ENCODE measurements at places on chromosomes 6 and 20.

DNA sequence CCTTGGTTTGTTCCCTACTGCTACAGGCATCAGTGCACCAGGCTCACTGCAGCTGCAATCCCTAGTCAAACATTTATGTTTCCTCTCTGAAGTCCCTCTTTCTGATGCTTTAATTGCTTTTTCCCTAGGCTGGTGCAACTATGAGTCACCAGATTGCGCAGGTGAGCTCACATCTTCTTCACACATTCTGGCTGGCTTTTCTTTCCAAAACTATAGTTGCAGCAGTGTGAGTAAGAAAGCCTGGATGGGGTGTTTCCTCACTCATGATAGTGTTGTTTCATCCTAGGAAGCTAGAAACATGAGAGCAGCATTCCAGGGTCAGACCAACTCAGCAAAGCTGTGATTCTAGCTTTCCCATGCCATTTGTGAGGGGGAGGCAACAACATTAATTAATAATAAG lies 296.4 kb downstream of the PAX1 start:
- DNase-seq: no peak

DNA sequence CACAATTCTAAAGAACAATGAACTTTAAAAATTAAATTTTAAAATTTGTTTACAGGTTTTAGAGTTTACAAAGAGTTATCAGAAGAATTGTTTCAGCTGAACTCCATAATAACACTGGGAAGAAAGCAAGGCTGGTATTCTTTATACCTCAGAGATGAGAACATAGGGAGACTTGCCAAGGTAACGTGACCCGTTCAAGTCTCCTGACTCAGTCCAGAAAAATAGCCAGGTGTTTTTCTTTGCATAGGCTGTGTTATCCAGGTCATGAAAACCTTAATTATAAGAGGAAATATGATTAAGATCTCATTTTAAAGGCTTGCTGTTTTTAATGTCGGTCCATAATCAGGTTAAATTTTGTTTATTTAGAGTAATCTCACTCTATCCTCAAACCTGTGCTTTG lies 8.5 kb upstream of the C6orf141 start:
- DNase-seq: peak; percentile 8

GRCh38 chr6:94217836-94218235 lies 798.5 kb upstream of the EPHA7 start:
- DNase-seq: no peak

DNA sequence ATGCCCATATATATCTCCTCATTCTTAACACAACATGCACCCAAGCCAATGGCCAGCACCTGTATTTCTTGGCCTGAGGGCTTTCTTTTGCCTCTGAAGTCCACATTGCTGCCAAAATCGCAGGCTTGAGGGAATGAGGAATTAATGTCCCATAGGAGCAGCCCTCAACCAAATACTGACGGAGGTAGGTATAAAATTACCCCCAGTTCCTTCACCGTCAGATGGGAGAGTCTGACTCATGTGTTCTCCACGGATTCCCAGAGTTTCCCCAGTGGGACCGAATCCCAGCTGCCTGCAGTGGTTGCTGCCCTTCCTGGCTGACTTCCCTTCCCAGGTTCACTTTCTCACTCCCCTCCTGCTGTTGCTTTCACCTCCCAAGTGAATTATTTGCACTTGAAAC lies 602.2 kb upstream of the NOX3 start:
- DNase-seq: no peak

- DNase-seq: no peak
These were observed 801.0 kb upstream of the CITED2 start for GRCh38 chr6:140175486-140175885.

DNA sequence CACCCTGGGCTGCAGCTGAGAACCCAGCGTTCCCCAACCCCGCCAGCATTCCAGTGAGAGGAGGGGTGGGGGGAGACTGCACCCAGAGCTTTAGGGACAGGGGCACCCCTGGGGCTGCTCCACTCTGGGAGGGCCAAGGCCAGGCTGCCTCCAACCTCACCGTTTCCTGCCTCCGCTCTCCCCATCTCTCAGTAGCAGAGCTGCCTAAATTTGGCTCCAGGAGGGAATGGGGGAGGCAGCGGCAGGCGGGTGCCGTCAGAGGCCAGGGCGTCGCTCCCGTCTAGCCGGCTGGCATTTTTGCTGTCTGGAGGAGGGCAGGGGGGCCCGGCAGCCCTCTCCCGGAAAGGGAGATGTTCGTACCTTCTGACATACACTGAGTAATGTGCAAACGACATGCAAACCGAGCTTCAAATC lies 46.6 kb downstream of the NOL4L start:
- DNase-seq: no peak

DNA sequence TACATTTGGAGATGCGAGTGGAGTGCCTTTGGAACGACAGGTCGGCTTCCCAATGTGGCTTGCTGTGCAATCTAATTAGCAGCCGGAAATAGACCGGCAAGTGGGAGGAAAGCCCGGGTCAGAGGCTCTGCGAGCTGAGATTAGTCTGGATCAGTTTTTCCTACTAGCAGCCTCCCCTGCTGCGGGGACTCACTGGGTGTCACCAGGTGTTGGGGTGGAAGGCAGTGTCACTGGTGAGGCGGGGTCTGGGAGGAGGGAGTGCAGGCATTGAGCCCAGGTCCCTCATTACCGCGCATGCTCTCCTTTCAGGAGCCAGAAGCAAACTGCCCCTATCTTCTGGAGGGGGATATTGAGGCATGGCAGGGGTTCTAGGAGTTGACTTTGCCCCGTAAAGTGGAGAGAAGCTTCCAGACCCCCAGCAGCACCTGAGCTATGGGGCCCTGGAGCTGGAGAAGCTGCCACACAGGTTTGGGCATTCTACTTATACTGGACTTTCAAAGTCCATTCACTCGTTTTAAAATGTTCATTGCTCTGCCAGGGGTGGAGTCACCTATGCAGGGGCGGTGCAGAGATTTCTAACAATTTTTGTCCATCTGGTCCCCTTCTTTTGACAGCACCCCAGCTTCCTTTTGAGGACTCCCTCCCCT lies 11.0 kb downstream of the SULF2 start:
- peak; percentile 41 for DNase-seq

- no peak for DNase-seq
These were observed 23.3 kb downstream of the MAP7 start for GRCh38 chr6:136526937-136527336.

- DNase-seq: no peak
These were observed 27.2 kb upstream of the HMGN3 start for GRCh38 chr6:79261666-79262065.

- no peak for DNase-seq
These were observed 118.4 kb upstream of the LY86 start for GRCh38 chr6:6470123-6470522.

- DNase-seq: no peak
These were observed 91.0 kb upstream of the SSTR4 start for GRCh38 chr20:22944062-22944461.

DNA sequence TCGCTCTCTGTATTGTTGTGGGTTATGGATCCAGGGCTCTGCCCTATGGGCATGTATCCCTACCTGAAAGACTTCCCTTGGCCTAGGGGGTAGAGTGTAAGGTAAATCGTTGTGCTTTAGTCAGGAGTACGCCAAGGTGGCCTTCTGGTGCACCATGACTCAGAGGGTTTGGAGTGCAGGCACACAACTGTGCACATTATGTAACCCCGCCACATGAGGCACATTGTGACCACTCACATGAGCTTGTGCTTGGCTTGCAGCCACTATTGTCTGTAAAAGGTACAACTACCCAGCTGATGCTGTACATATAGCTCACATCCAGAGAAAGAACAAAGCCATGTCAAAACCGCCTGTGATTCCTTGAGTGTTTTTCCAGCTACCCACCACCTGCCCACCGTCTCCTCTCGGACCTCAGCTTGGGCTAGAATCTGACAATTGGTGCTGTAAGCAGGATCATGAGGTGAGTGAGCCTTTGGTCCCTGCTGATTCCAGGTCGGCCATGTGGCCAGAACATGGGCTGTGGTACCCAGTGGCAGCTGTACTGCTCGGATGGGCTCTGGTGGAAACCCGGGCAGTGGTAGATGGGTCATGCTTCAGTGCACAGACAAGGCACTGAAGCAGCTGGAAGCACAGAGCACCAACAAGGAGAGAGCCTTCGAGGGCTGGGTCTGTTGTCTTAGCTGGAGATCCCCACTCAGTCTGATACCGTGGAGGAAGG lies 33.8 kb downstream of the HDDC2 start:
- DNase-seq: no peak

DNA sequence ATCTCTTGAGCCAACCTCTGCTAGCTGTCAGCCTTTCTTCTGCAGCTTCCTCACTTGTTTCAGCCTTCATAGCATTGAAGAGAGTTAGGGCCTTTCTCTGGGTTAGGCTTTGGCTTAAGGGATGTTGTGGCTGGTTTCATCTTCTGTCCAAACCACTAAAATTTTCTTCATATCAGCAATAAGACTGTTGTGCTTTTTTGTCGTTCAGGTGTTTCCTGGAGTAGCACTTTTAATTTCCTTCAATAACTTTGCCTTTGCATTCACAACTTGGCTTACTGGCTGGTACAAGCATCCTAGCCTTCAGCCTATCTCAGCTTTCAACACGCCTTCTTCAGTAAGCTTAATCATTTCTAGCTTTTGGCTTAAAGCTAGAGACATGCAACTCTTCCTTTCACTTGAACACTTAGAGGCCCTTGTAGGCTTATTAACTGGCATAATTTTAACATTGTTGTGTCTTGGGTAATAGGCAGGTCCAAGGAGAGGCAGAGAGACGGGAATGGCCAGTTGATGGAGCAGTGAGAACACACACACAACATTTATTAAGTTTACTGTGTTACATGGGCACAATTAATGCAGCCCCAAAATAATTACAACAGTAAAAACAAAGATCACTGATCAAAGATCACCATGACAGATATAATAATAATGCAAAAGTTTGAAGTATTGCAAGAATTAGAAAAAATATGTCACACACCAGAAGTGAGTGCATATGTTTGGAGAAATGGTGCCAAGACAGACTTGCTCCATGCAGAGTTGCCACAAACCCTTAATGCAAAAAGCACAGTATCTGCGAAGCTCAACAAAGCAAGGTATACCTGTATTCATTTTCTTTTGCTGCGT lies 98.6 kb downstream of the HIVEP1 start:
- no peak for DNase-seq
